Ascending aorta (tissue), 2 donors: ENCODE measurements at places on chromosomes 6 and 20. TPM values are rescaled to one million over a fixed set of nuclear protein-coding genes. Genes with fewer than 3 reads are reported as not detected.

DNA sequence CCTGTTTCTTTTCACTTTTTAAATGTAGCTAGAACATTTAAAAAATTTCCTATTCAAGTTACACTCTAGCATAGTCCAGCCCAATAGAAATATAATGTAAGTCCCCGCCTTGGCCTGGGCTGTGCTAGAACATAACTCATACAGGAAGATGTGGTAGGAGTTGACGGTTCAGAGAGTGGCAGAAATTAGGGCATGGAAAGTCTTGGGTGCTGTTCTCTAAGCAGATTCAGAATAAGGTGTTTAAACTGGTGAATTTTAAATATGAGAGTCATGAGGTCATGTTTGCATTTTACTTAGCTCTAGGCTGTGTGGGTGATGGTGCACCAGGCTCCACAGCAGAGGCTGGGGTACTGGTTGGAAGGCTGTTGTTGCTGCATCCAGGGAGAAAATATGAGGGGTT is 256.5 kb downstream of the FARS2 start:
- H3K4me1 ChIP-seq = no peaks in the 10 kb centered on the region
- no peaks in the 10 kb centered on the region for H3K36me3 ChIP-seq
- no peaks in the 10 kb centered on the region for H3K27me3 ChIP-seq
- DNase-seq = no peak

The RUNX2 gene
- total RNA-seq = 0.21 TPM

- H3K27ac ChIP-seq = no peak overlapping the region
- no peaks in the 10 kb centered on the region for H3K36me3 ChIP-seq
- H3K4me3 ChIP-seq = no peak overlapping the region
- H3K27me3 ChIP-seq = no peaks in the 10 kb centered on the region
- DNase-seq = no peak
- H3K4me1 ChIP-seq = peaks cover 9% of the 10 kb centered on the region
Measured at GRCh38 chr6:167469101-167469500, 144.2 kb downstream of the TTLL2 start.

GRCh38 chr20:21229163-21229562 is 74.0 kb upstream of the XRN2 start:
- H3K27ac ChIP-seq = no peak overlapping the region
- no peaks in the 10 kb centered on the region for H3K4me1 ChIP-seq
- H3K36me3 ChIP-seq = peaks cover 36% of the 10 kb centered on the region
- DNase-seq = no peak
- H3K4me3 ChIP-seq = no peak overlapping the region

The RWDD2A gene
- total RNA-seq = 3.5 TPM

DNA sequence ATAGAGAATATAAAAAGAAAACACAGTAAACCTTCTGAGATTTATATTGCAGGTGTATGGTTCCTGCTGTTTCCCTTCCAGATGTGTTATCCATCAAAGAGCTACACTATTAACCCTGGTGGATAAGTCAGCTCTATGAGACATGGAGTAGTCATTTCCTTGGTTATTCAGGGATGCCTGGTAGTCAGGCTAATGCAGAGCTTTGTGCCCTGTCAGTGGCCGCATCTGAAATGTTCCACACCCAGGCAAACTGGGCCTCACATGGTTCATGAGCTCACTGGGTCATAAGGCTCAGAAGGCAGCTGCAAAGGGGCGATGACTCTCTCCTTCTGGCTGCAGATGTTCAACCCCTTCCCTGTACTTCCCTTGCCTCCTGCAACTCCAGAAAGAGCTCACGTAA is 473.6 kb downstream of the EPHA7 start:
- no peak for DNase-seq
- H3K27ac ChIP-seq = no peak overlapping the region

The ARG1 gene
- not detected for total RNA-seq

The HACE1 gene
- total RNA-seq = 7.7 TPM

- peaks cover 41% of the 10 kb centered on the region for H3K36me3 ChIP-seq
- H3K27ac ChIP-seq = no peak overlapping the region
- H3K27me3 ChIP-seq = no peaks in the 10 kb centered on the region
- H3K4me1 ChIP-seq = no peaks in the 10 kb centered on the region
- no peak overlapping the region for H3K4me3 ChIP-seq
Measured at GRCh38 chr6:13280254-13280653, 48.1 kb downstream of the TBC1D7 start.

GRCh38 chr20:33840759-33841435 is 29.7 kb downstream of the CHMP4B start:
- no peaks in the 10 kb centered on the region for H3K27me3 ChIP-seq
- no peaks in the 10 kb centered on the region for H3K36me3 ChIP-seq
- no peak overlapping the region for H3K27ac ChIP-seq
- no peak overlapping the region for H3K4me3 ChIP-seq
- no peak for DNase-seq
- no peaks in the 10 kb centered on the region for H3K4me1 ChIP-seq

DNA sequence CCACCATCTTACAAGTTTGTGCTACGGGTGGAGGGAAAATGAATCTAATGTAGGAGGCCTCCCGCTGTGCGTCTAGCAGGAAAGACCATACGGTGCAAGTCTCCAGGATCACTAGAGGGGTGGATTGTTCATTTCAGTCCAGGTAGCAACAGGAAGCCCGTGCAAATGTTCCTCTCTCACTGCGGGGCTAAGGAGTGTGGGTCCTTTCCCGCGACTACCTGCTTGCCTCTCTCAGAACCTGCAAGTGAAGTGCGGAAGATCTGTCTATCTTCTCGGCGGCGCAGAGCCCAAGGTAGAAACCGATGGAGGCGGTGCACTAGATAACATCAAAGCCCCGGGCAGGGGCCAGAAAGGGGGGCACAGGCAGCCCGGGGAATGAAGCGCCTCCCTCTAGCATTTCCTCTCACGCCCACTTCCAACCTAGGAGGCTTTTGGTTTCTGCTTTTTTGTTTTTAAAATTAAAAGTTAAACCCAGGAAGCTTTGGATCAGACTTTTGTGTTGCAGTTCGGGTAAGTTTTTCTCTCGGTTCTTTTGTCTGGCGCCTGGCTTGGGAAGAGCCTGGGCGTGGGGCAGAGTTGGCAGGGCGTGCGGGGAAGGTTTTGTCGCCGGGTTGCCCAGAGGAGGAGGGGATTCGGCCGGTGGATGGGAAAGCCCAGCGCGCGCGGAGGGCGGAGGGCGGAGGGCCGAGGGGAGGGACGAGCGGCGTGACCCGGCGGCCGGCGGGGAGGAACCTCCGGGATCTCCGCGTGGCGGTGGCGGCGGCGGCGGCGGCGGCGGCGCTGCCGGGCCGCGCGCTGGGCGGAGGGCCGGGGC is 3.5 kb upstream of the HIVEP1 start:
- peak overlapping the region; percentile 85 for H3K4me3 ChIP-seq
- DNase-seq = no peak
- no peaks in the 10 kb centered on the region for H3K36me3 ChIP-seq
- H3K27me3 ChIP-seq = no peaks in the 10 kb centered on the region
- peaks cover 3% of the 10 kb centered on the region for H3K4me1 ChIP-seq

The SIRPD gene
- not detected for total RNA-seq

The ERVFRD-1 gene
- total RNA-seq = not detected

The SMPD2 gene
- 14.2 TPM for total RNA-seq

- no peaks in the 10 kb centered on the region for H3K4me1 ChIP-seq
Measured at GRCh38 chr20:60294632-60295031, 336.4 kb downstream of the CDH26 start.

DNA sequence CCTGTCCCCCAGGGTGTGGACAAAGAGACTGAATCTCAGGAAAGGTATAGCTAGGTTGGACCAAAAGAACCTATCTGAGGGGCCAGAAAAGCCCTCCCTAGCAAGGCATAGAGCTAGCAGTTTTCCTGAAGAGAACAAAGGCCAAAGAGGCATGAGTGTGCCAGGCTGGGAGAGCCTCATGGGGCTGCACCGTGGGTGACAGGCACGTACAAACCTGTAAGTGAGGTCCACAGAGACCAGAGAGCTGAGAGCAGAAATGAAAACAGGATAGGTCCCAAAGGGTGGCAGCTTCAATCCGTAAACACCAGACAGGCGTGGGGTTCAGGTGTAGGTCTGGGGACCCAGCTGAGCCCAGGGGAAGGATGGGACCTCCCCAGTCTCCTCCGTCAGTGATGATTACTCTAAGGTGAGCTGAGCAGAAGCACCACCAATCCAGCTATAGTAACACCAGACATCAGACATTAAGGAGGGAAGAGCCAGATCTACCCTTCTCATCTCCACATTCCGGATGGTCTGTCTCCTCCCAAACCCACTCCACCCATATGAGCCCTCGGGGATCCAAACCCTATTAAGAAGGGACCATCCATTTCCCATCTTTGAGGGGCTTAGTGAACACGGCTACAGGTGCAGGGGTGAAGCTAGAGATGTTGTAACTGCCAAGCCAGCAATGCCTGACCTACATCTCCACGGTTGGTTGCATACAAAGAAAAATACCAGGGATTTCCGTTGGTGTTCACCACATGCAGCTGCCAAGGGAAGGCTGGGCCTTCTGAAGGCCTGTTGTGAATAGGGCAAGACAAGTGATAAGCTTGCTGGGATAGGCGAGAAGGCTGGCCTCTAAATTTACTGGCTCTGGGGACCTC is 38.3 kb downstream of the BCL2L1 start:
- peak overlapping the region; percentile 17 for H3K27ac ChIP-seq
- no peak overlapping the region for H3K4me3 ChIP-seq
- no peaks in the 10 kb centered on the region for H3K4me1 ChIP-seq
- H3K27me3 ChIP-seq = no peaks in the 10 kb centered on the region
- peaks cover 9% of the 10 kb centered on the region for H3K36me3 ChIP-seq

- DNase-seq = no peak
- no peaks in the 10 kb centered on the region for H3K4me1 ChIP-seq
- no peaks in the 10 kb centered on the region for H3K27me3 ChIP-seq
- no peak overlapping the region for H3K27ac ChIP-seq
- no peak overlapping the region for H3K4me3 ChIP-seq
- H3K36me3 ChIP-seq = no peaks in the 10 kb centered on the region
Measured at GRCh38 chr20:33262658-33263065, 20.4 kb upstream of the BPIFB1 start.

The KIF25 gene
- not detected for total RNA-seq

- no peaks in the 10 kb centered on the region for H3K36me3 ChIP-seq
- no peak overlapping the region for H3K27ac ChIP-seq
- H3K4me1 ChIP-seq = no peaks in the 10 kb centered on the region
Measured at GRCh38 chr20:5491455-5491854, 174.7 kb upstream of the PROKR2 start.

DNA sequence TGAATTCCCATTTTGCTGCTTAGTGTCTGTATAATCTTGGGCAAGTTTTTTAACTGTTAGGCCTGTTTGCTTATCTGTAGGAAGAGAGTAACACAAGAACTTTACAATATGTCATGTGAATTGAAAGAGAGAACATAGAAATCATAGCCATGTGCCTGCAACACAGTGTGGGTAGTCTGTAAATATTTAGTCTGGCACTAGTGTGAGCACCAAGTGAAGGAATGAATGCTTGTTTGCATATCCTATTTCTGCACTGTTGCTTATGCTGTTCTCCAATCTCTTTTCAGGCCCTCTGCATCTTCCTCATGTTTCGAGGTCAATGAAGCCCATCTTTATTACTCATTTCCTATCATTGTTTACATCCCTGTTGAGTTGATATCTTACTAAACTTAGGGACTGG is 49.2 kb downstream of the CBFA2T2 start:
- H3K4me3 ChIP-seq = no peak overlapping the region
- no peaks in the 10 kb centered on the region for H3K36me3 ChIP-seq
- no peaks in the 10 kb centered on the region for H3K4me1 ChIP-seq
- no peak overlapping the region for H3K27ac ChIP-seq

The KCNS1 gene
- total RNA-seq = not detected

GRCh38 chr6:12288914-12289313 is 1.2 kb upstream of the EDN1 start:
- H3K4me3 ChIP-seq = no peak overlapping the region
- H3K36me3 ChIP-seq = no peaks in the 10 kb centered on the region
- peaks cover 4% of the 10 kb centered on the region for H3K4me1 ChIP-seq
- no peaks in the 10 kb centered on the region for H3K27me3 ChIP-seq
- DNase-seq = no peak

DNA sequence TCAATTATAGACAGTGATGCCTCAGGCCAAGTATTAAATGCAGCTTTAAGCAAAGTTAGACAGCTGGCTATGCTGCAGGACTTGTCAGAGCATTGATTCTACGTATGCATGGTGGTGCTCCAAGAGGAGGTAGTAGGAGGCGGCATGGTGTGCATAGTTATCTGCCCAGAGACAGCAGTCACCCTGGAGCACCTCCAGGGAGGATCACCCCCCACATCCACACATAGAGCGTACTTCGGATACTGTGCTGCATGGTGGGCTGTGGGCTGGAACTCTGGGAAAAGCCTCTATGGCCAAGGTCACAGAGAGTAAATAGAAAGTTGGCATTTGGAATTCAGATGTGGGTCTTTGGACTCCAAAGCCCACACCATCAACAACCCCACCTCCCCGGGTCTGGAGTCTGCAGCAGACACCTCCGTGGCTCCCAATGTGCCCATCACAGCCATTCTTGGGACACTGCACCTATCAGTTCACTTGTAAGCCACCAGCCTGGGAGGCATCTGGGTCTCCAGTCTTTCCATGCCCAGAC is 64.5 kb upstream of the STX16 start:
- H3K4me3 ChIP-seq = no peak overlapping the region
- no peaks in the 10 kb centered on the region for H3K27me3 ChIP-seq
- H3K4me1 ChIP-seq = no peaks in the 10 kb centered on the region
- H3K36me3 ChIP-seq = no peaks in the 10 kb centered on the region

DNA sequence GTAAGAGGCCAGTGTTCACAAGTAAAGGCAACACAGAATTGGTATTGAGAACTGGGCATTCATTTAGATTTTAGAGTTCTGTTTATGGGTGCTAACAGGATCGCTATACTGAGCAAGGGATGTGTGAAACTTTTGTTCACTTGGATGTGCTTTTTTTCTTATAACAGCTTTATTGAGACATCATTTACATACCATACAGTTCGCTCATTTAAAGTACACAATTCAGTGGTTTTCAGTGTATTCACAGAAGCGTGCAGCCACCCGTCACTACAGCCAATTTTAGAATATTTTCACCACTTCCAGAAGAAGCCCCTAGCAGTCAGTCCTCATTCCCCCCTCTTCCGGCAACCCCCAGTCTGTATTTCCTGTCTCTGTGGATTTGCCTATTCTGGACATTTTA is 48.7 kb downstream of the GFRA4 start:
- peaks cover 9% of the 10 kb centered on the region for H3K36me3 ChIP-seq
- DNase-seq = no peak
- H3K4me1 ChIP-seq = no peaks in the 10 kb centered on the region
- H3K27me3 ChIP-seq = no peaks in the 10 kb centered on the region
- no peak overlapping the region for H3K27ac ChIP-seq
- H3K4me3 ChIP-seq = no peak overlapping the region

The ULBP3 gene
- total RNA-seq = 24.2 TPM

DNA sequence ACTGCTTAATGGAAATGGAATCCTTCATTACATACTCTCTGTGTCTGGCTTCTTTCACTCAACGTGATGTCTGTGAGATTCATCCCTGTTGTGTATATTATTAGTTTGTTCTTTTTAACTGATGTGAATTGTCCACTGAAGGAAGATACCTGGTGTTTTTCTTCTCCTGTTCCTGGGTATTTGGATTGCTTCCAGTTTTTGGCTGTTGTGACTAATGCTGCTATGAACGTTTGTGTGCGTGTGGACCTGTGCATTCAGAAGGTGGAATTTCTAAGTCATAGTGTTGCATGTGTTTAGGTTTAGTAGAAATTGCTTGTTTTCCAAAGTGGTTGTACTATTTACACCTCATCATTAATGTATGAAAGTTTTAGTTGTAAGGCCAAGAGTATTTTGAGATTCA is 3.8 kb downstream of the TULP4 start:
- no peak overlapping the region for H3K4me3 ChIP-seq
- H3K4me1 ChIP-seq = peaks cover under 1% of the 10 kb centered on the region
- H3K27me3 ChIP-seq = no peaks in the 10 kb centered on the region
- H3K27ac ChIP-seq = no peak overlapping the region
- peaks cover 9% of the 10 kb centered on the region for H3K36me3 ChIP-seq
- DNase-seq = no peak

- no peaks in the 10 kb centered on the region for H3K4me1 ChIP-seq
- no peaks in the 10 kb centered on the region for H3K27me3 ChIP-seq
- H3K4me3 ChIP-seq = no peak overlapping the region
- no peak overlapping the region for H3K27ac ChIP-seq
- H3K36me3 ChIP-seq = peaks cover 64% of the 10 kb centered on the region
Measured at GRCh38 chr6:169243186-169243585, 10.5 kb downstream of the THBS2 start.

The VWA7 gene
- total RNA-seq = not detected
